ENCODE measurements at places on chromosomes 13 and 19.

- DNase-seq = no peak
These were observed 2463.1 kb downstream of the PCDH9 start for GRCh38 chr13:64767054-64767453.

- DNase-seq = no peak
These were observed 13.6 kb downstream of the ZNF490 start for GRCh38 chr19:12596927-12597548.

DNA sequence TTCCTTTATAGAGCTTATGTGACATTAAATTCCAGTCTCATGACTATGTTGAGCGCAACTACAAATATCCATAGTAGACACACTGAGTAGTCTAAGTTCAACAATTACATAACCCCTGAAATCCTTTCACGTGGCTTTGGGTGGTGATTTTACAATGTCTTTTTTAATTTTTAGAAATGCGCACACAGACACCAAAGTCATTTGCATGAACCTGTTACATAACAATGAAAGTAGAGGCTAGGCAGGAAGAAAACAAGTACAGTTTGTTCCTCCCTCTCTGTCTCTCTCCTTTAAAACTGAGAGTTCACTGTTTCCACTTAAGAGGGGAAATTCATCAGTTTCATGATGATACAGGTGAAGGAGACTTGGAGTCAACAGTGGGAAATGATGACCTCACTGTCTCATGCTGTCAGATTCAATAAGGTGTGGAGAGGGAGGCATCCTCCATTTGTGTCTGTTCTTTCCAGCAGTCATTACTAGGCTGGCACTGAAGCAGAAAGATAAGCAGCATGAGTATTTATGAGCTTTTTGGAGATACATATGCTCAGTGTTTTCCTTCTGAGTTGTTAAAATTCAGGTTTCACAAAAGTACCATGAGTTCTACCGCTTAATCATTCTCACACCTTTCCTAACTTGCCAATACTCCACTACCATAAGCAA is 201.8 kb downstream of the LHFPL6 start:
- DNase-seq = no peak

GRCh38 chr19:6116749-6117430 is 6.6 kb upstream of the RFX2 start:
- DNase-seq = no peak
